NCI-H1417 treated with DMSO at 0.1 percent for 48 hours (cell line): ENCODE measurements at places on chromosomes 6 and 20.

DNA sequence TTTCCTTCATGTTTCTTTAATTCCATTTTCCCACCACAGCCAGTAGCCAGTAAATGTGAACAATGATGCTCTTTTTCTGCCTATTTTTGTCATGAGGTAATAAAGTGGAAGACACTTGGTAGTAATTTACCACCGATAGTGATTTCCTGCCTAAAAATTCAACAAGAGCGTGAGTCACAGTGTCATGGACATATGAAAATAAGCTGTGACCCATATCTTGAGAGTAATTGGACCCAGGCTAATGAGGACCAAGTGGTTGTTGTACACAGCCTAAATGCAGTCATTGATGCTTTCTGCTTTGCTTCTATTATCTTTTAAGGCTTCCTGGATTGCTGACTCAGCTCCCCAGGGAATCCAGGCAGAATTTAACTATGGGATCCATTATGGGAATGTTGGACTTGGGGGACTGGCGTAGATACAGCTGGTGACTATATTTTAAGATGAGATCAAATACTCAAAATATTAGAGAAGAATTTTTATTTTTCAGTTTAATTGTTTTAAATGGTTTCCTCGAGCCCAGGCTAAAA, 265.9 kb upstream of the FERMT1 start:
- no peak for DNase-seq

- no peak for DNase-seq
These were observed 118.8 kb upstream of the MAFB start for GRCh38 chr20:40807821-40808170.

DNA sequence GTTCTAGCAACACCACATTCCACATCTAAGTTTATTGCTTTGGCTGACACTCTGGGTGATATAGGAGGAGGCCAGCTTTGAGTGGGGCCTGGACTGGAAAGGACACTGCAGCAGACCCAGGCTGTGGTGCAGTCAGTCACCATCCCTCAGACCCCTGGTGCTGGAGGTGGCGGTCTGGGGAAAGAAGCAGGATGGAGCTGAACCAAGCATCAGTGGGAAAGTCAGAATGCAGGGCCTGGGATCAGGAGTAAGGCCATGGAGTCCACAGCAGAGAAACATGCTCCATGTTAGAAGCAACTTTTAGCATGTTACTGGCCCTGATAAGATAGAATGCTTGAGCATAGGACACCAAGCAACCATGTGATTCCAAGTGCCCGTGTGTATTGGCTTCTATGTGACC, 5.9 kb downstream of the HLA-A start:
- DNase-seq, result no peak

DNA sequence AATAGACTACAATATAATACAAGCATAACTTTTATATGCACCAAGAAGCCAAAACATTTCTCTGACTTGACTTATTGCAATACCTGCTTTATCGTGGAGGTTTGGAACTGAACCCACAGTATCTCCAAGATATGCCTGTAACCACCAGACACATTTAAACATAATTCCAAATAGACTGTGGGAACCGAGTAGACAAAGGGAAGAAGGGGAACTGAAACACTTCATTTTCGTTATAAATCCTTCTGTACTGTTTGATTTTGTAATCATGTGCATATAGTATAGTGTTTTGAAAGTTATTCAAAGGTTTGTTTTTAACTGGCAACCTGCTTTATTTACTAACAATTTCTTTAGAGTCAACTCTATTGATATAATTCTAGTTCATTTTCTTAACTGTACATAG, 154.9 kb upstream of the BEND6 start:
- DNase-seq, result no peak

- DNase-seq, result no peak
These were observed 38.0 kb upstream of the MYLIP start for GRCh38 chr6:16090920-16091319.

DNA sequence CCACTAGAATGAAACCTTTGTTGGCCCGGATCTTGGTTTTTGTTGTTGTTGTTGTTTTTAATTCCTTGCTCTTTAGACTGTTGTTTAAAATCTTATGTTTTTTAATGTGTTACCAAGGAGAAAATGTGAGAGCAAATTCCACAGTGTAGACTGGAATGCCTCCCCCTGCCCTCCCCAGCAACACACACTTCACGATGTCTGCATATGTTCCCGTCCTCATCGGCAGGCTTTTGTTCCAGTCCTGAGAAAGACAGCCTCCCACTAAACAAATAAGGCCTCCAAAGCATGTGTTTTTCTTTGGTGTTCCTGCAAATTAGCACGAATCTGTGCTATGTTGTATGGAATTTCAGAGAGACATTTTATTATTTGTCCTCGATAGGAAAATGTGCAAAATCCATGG, 263.3 kb upstream of the QKI start:
- no peak for DNase-seq

DNA sequence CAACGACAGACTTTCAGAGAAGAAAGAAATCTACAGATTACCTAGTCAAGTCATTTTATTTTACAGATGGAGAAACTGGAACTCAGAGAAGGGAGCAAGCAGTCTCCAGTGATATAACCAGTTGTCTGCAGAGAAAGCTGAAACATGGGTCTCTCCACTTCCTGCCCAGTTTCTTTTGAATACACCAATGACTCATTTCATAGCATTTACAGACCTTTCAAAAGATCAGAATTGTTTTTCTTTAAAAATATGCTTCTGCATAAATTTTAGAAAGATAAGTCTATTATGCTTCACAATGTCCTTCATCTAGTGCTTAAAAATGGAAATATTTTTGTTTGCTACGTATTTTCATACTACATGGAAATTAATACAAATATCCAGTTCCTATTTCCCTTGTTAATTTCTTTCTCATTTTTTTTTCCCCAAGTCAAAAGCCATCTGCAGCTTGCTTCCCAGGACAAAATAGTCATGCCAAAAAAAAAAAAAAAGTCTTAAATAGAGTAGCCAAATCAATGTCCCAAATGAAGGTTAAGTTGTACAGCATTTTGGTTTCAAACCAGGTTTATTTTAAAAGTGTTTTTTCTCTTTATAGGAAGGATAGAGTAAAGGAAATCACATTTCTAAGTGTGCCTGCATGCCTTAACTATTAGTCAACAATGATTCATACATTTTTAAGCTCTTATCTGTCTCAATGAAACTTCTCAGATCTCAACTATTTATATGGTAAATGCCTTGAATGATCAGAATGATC, 36.9 kb downstream of the ARHGAP18 start:
- DNase-seq, result no peak

DNA sequence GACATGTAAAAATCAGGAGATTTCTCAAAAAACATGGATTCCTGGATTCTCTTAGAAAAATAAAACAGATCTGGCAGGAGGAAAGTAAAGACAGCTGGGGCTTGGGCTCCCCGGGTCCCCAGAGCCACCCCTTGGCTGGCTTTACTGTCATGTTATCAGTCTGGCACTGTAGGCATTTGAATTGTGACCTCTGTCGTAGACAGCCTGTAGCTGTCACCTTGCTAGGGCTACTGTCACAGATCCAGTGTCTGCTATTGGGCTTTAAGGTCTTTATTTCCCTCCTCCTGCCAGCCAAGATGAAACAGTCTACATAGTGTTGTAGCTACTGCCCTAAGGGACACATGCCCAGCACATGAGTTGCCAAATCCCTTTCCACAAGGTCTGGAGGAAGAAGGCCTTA, 37.5 kb downstream of the ABRACL start:
- no peak for DNase-seq

DNA sequence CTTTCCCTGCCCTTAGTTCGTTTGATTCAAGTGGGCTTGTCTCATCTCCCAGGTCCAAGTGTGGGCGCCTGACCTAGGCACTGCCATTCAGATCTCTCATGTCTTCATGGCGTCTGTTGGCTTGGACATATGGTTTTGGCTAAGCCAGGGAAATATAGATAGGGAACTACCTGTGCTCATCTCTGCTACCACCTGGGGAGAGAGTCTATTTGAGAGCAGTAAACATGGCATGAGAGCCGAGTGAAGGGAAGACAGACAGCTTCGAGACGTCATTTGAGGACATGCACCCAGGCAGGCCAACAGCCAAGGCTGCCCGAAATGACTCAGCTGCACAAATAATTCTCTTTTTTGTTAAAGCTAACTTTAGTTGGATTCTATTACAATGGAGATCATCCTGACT, 370.7 kb upstream of the AGPAT4 start:
- no peak for DNase-seq

- peak; percentile 51 for DNase-seq
These were observed at the start of gene RIPK1 for GRCh38 chr6:3068329-3069214. TSS of gene RIPK1 (plus strand) at chr6:3068494. CDS start at chr6:3076824, 8,330 bp downstream.

DNA sequence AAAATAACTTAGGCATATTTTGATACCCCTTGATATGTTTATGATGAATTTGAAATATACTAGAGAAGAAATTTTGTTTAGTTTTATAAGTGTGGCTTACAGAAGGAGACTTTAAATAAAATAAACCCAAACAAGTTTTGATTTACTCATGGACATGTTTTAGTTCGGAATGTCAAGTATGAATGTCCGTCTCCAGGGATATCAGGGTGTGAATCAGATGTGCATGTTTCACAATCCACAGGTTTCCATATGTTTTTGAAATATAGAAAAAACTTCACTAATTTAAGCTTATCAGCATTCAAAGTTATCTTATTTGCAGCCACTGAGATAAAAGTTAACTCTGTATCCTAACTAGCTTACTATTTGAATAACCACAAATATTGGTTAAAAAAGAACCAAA, 51.5 kb downstream of the PLCB1 start:
- no peak for DNase-seq

DNA sequence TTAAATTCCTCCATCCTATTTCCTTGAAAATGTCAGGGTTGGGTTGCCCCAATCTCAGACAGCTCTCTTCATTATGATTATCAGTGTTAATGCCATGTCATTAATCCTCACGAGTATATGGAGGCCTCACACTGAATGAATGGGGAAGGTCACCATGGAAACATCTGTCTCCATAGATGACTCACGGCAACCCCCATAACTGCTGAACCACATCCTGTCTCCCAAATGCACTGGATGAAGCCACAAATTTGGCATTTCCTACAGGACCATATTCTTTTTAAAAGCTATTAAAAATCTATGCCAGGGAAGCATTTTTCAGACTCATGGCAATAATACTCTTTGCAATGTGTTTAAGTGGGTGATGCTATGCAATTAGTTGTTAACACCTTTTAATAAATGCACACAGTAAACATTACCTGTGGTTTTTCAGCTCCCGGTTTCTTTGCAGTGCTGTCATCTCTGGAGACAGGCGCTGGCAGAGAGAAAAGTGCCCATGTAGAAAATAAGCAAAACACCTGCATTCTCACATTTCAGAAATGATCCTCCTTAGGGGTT, 80.1 kb upstream of the PTPRK start:
- no peak for DNase-seq

- DNase-seq, result no peak
These were observed 77.7 kb downstream of the GRM1 start for GRCh38 chr6:146106532-146106931.

GRCh38 chr6:25202504-25202903, 76.7 kb upstream of the CARMIL1 start:
- DNase-seq, result no peak

DNA sequence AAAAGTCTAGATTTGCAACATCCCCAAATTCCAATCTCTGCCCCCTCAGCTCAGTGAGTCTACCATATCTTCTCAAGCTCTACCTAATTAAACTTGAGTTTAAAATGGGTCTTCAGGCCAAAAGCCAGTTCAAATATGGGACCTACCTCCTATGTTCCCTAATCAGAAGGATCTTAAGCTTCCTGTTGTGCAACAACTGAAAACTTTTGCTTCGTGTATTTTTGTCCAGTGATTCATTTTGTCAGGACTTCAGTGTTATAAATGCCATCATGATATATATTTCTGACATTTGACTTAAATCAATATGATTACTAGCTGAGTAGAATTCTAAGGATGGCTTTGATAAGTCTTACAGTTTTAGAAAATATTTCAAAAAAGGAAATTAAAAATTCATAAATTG, 622.6 kb upstream of the PTCHD4 start:
- no peak for DNase-seq
